ENCODE measurements at places on chromosomes 3 and 15. TPM values are rescaled to one million over a fixed set of nuclear protein-coding genes. Genes with fewer than 3 reads are reported as not detected.

The C3orf49 gene
- not detected for total RNA-seq

The CPB1 gene
- not detected for total RNA-seq

The CILP gene
- total RNA-seq = 15.7 TPM

The ISL2 gene
- total RNA-seq = not detected

The ARGFX gene
- total RNA-seq = not detected

The SLCO2A1 gene
- total RNA-seq = 7.8 TPM

The SOX2 gene
- 0.27 TPM for total RNA-seq
